ENCODE measurements at places on chromosomes 13 and 19.

- DNase-seq, result no peak
These were observed 397.5 kb downstream of the DIAPH3 start for GRCh38 chr13:59766236-59766635.

- DNase-seq, result peak; percentile 73
These were observed 30.1 kb downstream of the PIP5K1C start for GRCh38 chr19:3669947-3670795.

DNA sequence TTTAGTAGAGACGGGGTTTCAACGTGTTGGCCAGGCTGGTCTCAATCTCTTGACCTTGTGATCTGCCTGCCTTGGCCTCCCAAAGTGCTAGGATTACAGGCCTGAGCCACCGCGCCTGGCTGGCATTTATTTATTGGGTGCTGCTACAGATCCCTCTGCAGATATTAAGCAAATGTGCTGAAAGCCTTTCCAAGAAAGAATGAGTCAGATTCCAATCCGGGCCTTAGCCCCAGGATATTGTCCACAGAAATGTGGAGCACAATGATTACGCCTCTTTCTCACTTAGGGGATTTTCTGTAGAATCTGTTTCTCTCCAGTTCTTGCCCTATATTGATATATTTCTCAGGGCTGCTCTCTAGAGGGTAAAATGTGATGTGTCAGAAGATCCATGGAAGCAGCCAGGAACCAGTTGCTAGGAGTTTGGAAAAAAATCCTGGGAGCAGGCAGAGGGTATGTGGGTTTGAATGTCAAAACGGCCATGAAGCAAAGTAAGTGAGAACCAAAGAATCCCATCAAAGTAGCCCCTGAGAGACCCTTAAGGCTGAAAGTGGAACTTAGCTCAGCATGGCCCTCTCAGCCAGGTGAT lies 24.8 kb upstream of the IGFL4 start:
- DNase-seq, result peak; percentile 24

DNA sequence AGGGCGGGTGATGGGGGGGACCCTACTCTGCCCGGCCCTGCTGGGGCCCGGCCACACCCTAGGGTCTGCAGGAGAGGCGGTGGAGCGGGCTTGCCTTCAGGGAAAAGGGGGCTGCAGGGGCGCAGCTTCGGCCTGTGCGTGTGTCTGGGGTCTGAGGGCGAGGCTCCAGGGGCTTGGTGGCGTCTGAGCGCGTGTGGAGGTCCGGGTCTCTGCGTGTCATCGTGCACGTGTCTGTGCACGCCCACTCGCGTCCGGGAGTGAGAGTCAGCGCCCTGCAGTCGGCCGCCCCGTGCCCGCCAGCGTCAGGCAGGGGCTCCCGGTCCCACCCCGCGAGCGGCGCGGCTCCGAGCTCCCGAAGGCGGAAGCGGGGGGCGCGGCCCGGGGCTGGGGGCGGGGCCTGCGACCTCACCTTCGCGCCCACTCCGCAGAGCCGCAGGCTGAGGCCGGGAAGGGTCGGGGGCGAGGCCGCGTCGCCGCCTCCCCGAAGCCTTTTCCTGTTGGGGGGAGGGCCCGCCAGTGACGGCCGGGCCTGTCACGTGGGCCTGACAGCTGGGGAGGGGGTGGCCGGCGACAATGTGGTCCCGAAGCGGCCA lies at the start of gene ARHGAP45:
TSS of gene ARHGAP45 (plus strand) at position 420 of the 593 bp plus-strand sequence. CDS start 239 bp downstream, outside the sequence.
- no peak for DNase-seq

- peak; percentile 29 for DNase-seq
These were observed 76.5 kb downstream of the LATS2 start for GRCh38 chr13:20984879-20985278.
